Endothelial cell of umbilical vein (primary cell): ENCODE measurements at places on chromosomes 16 and 17. TPM values are rescaled to one million over a fixed set of nuclear protein-coding genes. Genes with fewer than 3 reads are reported as not detected.

GLTPD2 gene
- not detected in 2 replicates for total RNA-seq

TNFSF13 gene
- total RNA-seq = 3.7 and 5.4 TPM in 2 replicates

RPL19 gene
- total RNA-seq = 1,752 and 1,802 TPM in 2 replicates

NPIPB13 gene
- 19.3 and 23.5 TPM in 2 replicates for total RNA-seq

WSCD1 gene
- 45.7 and 49.4 TPM in 2 replicates for total RNA-seq

ZFPM1 gene
- 7.5 and 8.2 TPM in 2 replicates for total RNA-seq

BIRC5 gene
- total RNA-seq = 74.6 and 85.8 TPM in 2 replicates

CCL14 gene
- total RNA-seq = 9.5 and 21.3 TPM in 2 replicates

MT1A gene
- 5.4 and 8.4 TPM in 2 replicates for total RNA-seq

MYH2 gene
- 0.05 TPM in 1 of 2 replicates, not detected in the other for total RNA-seq

NPB gene
- 0.42 TPM in 1 of 2 replicates, not detected in the other for total RNA-seq

RASL10B gene
- total RNA-seq = 0.71 and 0.78 TPM in 2 replicates

NXPH3 gene
- 2.0 and 2.1 TPM in 2 replicates for total RNA-seq

SPIRE2 gene
- 2.4 and 3.1 TPM in 2 replicates for total RNA-seq

ZNF594 gene
- total RNA-seq = 5.0 and 5.8 TPM in 2 replicates

DNAJA2 gene
- total RNA-seq = 57.5 and 61.4 TPM in 2 replicates

TRIM65 gene
- 28.1 and 33.5 TPM in 2 replicates for total RNA-seq

GP1BA gene
- total RNA-seq = not detected in 2 replicates

SGCA gene
- total RNA-seq = not detected in 2 replicates

SLC35G6 gene
- total RNA-seq = not detected in 2 replicates

TMEM114 gene
- not detected in 2 replicates for total RNA-seq

NLGN2 gene
- total RNA-seq = 25.9 and 29.2 TPM in 2 replicates

KRT33A gene
- total RNA-seq = not detected in 2 replicates

SLC16A13 gene
- total RNA-seq = 18.6 and 24.7 TPM in 2 replicates

HSD17B2 gene
- total RNA-seq = 2.8 and 4.5 TPM in 2 replicates

NME3 gene
- total RNA-seq = 32.0 and 38.2 TPM in 2 replicates

PLCD3 gene
- total RNA-seq = 35.0 and 43.1 TPM in 2 replicates

NPIPA7 gene
- 6.8 and 12.2 TPM in 2 replicates for total RNA-seq

EVPLL gene
- not detected in 2 replicates for total RNA-seq

MARVELD3 gene
- total RNA-seq = not detected in 2 replicates

GGA3 gene
- total RNA-seq = 39.2 and 62.9 TPM in 2 replicates

FBXL16 gene
- 0.22 TPM in 1 of 2 replicates, not detected in the other for total RNA-seq
